ENCODE measurements at places on chromosomes 6 and 20.

DNA sequence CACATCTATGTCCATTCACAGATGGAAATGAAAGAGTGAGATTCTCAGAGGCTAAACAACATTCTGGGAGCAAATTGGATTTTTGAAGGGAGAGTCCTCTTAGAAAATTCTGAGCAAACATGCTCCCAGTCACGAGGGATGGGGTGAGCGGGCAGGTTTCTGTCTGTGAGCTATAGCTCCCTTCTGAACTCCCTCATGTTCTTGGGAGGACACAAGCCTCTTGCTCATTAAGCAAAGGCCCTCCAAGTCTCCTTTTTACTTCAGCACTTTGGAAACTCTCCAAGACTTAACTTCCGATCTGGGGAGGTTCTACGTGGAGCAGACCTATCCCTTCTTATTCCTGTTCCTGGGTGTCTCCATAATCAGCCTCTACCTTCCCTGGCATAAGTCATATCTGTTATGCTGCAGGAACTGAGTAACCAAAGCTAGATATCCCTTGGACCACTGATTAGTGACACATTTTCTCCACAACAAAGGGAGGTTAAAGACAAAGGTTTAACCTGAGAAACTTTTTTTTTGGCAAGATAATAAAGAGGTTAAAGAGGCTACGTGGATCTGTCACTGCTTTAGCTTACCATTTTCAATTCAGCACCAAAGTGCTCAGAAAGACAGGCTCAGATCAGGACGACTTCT, 33.0 kb upstream of the SMIM29 start:
- no peak for DNase-seq

DNA sequence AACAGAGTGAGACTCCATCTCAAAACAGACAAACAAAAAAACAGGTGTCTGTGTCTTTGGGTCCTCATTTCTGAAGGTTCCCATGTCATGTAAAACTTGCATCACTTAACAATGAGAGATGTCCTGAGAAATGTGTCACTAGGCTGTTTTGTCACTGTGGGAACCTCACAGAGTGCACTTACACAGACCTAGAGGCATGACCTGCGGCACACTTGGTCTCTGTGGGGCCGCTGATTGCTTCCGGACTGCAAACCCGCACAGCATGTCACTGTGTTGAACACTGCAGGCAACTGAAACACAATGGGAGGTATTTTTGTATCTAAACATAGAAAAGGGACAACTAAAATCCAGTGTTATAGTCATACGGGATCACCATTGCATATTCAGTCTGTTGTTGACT, 42.3 kb upstream of the TMEM181 start:
- DNase-seq = no peak

- no peak for DNase-seq
Measured at GRCh38 chr20:4600308-4601014, 121.2 kb upstream of the PRND start.

DNA sequence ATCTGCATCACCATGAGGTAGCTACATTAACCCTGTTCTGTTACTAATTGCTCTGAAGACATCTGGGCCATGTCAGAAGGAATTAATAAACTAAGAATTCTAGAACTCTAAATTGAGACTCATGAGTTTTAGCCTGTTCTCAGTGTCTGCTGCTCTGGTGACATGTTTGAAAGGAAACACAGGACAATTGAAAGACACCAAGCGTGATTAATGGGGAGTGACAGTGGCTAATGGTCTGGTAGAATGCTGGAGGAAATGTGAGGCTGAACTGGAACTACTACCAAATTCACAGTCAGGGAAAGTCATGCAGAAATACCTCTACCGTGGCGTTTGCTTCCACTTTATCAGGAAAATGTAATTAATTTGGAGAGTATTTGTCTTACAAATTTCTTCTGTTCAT, 140.0 kb downstream of the TBC1D7 start:
- no peak for DNase-seq

DNA sequence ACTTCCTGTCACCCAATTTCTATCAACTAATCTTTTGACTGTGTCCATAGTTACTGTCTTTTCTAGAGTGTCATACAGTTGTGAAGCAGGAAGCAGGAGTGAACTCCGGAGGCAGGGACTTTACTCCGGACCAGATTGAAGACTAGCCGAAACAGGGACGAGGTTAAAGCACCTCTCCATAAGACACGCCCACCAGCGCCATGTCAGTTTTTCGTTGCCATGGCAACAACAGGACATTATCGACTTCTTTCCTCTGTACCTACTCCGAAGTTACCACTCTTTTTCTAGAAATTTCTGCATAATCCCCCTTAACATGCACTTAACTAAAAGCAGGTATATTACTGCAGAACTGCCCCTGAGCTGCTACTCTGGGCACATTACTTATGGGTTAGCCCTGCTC, 25.2 kb downstream of the TRIM38 start:
- no peak for DNase-seq

GRCh38 chr6:46370622-46371021, 120.6 kb downstream of the RCAN2 start:
- DNase-seq = no peak

DNA sequence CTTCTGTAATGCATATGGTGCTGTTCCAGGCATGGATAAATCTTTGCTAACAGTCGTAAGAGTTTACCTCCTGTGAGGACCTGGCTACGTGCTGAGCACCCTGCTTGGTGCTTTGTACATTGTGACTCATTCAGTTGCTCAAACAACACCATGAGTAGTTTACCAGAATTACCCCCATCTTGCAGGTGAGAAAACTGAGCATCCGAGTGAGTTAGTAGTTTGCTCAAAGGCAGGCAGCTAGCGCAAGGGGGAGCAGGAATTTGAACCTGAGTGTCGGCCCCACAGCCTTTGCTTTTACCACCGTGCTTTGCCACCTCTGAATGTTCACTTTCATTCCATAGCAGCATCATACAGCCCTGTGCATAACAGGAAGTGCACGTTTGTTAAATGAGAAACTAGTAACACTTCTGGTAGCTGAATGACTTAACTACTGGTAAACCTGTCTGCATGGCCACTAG, 121.9 kb downstream of the MTHFD1L start:
- DNase-seq = no peak

DNA sequence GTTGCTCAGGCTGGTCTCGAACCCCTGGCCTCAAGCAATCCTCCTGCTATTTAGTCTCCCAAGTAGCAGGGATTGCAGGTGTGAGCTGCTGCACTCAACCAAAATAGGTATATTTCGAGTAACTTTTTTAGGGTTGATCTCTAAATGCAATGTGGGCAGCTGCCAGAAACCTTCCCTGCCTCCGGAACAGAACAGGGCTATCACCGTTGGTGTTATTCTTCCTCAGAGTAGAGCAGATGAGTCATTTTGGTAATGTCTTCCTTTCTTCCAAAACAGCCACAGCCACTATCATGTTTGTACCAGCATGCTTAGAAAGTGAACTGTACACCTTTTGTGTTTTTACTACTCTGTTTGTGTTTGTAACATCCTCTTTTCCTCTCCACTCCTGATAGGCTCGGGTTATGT, 44.1 kb downstream of the SNX9 start:
- no peak for DNase-seq

DNA sequence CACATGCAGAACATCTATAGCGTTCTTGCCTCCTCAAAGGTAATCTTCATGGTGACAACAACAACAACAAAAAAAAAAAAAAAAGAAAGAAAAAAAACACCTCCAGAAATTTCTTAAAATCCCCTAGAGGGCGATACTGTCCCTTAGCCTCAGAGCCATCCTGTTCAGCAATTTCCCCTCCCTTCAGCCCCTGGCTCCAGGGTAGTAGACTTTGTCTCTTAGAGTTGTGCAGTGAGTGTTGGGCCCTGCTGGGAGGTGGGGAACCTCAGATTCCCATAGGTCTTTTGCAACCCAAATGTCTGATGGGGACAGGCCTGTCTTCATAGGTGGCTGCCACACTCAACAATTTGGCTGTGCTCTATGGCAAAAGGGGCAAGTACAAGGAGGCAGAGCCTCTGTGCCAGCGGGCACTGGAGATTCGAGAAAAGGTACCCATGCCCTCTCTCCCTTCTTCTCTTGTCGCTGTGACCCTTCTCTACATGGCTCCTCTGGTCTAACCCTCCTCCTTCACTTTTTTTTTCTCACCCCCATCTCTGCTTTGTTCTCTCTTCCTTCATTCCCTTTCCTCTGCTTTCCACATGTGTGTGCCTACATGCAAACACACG, 6.0 kb upstream of the PTK7 start:
- DNase-seq = no peak

DNA sequence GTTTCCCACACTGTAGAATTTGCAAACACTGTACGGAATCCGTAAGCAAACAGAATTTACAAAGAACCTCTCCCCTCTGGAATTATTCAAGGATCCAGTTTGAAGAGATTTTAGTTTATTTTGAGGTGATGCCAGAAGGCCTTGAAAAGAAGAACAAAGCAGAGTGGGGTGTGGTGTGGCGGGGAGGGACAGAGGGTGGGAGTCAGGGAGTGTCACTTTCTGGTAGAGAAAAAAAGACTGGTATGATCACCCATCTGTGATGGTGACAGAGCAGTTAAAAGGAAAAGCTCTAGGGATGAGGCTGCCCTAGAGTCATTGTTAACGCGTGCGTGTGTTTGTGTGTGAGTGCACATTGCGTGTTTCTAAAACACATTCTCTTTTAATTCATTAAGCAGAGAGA, 97.0 kb upstream of the F13A1 start:
- no peak for DNase-seq

GRCh38 chr20:40938020-40938419, 90.6 kb upstream of the TOP1 start:
- no peak for DNase-seq

- peak; percentile 34 for DNase-seq
Measured at GRCh38 chr20:16803965-16804792, 56.0 kb downstream of the OTOR start.

DNA sequence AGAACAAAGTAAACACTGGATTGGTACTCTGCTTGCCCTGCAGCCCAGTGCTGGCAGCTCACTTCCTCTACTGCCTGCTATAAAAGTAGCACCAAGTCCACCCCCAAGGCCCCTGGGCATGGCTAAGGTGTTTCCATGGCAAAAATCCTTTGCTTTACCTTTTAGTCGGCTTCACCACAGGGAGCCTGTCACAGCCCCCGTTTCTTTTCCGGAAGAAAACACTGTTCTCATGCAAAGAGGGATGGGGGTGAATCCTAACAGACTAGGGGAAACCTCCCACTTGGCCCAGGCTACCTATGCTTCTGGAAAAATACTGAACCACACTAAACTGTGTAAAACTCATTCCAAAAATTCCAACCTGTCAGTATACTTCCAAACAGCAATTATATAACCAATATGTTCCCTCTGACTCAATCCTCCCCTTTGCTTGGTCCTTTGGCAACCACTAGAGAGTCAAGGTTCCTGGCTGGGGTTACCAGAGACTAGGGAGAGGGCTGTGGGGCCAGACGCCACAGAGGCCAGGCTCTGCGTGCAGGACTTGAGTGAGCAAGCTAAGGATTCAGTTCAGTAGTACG, 16.1 kb downstream of the PPIL1 start:
- DNase-seq = no peak

- DNase-seq = no peak
Measured at GRCh38 chr20:44264287-44264686, 17.2 kb downstream of the GDAP1L1 start.

DNA sequence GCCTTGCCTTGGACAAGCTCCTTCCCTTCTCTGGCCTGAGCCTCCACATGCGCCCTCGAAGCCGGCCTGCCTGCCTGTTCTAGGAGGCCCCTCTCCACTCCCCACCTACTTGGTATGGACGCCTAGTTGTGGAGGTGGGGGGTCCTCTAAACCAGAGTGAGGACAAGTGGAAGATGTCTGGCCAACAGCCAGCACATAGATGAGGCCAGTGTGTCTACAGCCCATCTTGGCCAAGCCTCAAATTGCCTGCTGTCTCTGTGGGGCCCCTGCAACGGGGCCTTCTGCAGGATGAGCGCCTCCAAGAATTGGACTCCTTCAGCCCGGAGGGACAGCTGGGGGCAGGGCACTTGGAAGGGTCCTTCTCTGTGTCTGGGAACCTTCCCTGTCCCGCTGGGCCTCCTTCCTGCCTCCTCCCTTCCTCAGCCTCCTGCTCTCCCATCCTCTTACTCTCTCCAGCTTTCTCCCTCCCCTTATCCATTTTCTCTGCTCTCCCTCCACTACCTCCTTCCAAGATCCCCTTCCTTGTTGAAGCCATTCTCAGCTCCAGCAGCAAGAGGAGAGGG, 1.6 kb downstream of the MDFI start:
- no peak for DNase-seq

- DNase-seq = peak; percentile 37
Measured at GRCh38 chr6:82259389-82259788, 11.8 kb upstream of the IBTK start.

GRCh38 chr6:36118550-36119107, 11.7 kb upstream of the MAPK13 start:
- no peak for DNase-seq

DNA sequence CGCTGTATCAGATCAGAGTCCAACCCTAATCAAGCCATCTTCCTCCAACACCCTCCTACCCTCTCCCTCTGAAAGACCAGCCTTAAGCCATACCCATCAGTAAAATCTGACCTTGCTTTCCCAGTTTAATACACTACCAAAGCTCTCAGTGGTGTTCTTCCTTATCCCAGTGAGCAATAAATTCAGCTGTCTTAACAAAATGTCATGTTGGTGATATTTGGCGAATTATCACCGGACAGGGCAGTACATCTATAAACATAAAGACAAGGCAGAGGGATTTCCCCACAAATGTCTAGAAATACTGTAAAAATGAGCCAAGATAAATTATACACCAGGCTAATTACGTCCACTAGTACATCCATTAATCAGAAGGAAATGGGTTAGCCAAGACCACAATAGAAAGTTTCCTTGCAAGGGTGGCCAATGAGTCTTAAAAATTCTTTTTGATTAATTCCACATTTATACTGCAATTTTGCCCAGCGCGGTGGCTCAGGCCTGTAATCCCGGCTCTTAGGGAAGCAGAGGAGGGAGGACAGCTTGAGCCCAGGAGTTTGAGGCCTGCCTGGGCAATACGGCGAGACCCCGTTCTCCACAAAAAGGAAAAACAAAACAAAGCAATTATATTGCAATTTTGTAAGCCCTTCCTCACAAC, 905 bp downstream of the RARS2 start:
- no peak for DNase-seq

- no peak for DNase-seq
Measured at GRCh38 chr6:69791065-69791471, 5.7 kb downstream of the LMBRD1 start.

DNA sequence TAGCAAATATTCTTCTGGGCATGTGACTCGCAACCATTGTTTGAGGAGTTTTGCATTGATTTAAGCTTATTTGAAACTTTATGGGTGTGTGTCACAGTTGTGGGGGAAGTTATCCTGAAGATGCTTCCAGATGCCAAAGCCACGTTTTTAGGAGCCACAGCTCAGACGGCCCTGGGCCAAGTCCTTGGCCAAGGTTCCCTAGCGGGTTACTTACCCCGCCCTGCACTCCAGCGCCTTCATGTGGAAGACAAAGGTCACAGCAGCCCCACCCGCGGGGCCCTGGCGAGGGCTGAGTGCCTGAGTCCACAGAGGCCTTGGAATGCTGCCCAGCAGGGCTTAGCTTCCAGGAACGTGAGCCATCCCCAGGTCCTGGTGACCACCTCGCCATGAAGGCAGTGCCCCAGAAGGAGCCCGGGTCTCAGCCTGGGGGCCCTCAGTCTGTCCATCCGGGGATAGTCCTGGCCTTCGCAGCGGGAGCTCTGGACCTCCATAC, 308.3 kb downstream of the CDH4 start:
- DNase-seq = no peak
